Osteocyte (in vitro differentiated cells): ENCODE measurements at places on chromosomes 6 and 20.

DNA sequence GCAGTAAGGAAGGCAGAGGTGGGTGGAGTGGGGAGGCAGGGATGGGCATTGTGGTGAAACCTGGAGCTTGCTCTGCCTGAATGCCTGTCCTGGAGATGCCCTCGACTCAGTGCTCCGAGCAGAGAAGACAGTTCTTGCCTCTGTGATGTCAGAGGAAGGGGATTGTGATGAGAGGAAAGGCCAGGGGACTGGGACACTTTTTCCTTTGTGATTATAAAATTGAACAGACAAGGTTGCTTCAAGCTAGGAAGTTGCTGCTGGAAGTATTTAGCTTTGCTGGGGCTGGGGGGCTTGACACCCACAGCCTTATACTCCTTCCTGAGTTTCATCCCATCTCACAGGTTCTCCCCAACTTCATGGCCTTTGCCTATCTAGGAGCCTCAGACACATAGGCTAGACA is at the start of gene SIRPD:
Gene SIRPD, minus strand, starts transcription at position 101 of the 400 bp plus-strand sequence. Its CDS starts 52 bp downstream, at position 49.
- DNase-seq: no peak

- no peak for DNase-seq
Measured at GRCh38 chr6:146850981-146851380, 252.2 kb downstream of the ADGB start.

DNA sequence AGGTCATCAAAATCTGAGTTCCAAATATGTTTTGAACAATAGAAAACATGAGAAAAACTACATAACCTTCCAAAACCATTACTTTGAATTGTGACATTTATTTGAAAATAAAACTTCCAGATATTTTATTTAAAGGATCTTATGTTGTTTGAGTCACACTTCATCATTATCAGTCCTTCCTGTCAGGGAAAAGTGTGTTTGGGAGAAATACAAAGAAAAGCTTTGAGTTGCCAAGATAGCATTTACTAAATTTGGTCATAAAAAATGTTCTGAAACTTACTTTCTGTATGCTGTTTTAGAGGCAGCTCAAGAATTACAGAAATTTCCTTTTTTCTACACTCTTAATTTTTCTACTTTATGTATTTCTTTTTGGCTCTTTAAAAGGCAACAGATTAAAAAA is 208.2 kb upstream of the RIN2 start:
- no peak for DNase-seq

DNA sequence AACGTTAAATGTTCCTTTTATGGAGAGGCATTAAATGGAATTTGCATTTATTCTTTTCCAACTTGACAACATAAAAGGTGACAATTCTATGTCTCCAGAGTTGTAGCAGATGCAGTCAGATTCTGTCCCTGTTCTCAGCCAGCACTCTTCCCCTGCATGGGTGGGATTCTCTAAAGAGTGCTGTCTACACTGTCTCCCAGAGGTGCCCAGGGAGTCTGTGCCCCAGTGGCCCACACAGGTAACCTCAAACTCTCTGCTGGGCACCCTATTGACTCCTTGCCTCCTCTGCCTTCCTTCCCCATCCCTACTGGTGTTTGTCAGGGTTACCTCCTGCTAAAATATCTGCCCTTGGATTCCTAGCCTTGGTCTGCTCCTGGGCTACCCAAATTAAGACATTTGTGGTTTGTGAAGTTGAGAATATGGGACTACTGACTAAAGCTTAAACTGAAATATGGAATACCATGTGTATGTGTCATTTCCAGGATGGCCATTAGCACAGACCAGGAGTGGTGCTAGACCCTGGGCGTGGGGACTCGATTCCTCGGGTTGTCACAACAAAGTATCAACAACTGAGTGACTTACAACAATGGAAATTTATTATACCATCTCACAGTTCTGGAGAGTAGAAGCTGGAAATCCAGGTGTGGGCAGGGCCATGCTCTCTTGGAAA is 284.7 kb downstream of the CDH26 start:
- peak; percentile 46 for DNase-seq

- DNase-seq: no peak
Measured at GRCh38 chr6:95240514-95240913, 336.8 kb upstream of the MANEA start.

DNA sequence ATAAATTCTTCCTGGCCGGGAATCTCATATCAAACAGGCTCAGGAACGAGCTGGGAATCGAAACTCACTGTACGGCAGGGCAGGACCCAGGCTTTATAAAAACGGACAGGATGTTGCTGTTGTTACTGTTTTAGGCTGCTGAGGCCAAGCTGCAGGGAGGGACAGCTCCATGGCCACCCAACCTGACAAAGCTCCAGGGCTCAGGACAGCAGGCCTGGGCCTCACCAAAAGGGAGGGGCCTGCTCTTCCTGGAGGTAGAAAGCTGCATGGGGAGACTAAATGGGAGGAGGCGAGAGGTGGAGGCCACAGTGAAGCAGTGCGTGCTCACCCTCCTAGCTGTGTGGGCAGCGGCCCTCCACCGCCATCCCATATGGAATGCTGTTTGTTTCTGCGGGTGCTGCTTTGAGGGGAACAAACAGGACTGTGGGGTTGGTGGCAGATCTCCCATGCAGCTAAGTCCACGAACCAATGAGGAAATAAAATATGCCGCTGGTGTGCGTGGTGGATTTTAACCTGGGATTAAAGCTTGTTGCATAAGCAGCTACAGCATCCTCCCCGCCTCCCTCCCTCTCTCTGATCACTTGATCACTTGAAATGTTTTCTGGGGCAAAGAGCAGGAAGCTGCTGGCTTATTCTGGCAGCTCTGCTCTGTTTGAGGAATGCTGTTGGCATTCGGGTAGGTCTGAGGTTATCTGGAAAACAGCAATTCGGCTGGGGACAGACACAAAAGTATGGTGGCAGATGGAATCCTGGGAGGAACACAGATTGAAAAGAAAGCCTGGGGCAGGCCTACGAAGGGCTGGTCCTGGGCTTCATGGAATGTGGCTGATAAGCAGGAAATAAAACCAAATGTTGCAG is 2.4 kb upstream of the ZMYND8 start:
- DNase-seq: no peak
